ENCODE measurements at places on chromosomes 3 and 15.

DNA sequence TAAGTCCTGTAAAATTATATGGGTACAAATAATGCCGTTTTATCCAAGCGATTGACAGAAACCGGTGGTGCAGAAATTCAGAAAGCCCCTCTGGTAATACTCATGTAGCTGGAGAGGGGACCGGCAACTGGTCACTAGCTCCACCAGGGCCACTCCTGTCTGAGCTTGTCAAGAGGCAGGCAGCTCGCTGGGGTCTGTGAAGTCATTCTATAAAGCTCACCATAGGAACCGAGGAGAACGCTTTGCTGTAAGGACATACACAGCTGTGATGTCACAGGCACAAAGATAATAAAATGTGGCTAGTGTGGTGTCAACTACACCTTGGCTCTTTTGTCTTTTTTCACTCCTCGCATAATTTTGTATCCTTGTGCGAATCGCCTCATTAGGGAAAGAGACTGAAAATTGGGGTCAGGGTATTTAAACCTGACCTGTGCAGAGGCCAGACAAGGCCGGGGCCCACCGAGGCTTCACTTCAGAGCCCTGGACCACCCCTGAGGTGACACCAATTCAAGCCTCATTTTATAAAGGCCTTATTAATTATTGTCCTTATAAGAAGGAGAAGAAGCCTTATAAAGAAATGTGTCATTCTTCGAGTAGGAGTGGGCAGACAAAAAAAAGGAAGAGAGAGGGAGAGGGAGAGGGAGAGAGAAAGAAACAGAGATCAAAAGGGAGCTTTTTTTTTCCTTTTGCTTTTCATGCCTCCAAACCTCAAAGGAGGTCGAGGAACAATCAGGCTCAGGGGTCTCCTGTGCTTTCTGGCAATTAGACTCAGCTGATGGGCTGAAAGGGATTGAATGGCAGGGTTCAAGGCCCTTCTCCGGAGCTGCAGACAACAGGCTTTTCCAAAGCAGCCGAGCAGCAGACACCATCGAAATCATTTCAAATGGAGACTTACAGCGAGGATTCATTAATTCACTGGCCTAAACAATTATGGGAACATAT is 813.3 kb upstream of the ARRDC4 start:
- no peak for DNase-seq

- DNase-seq, result no peak
Observed at GRCh38 chr3:23928524-23928923, 11.6 kb downstream of the RPL15 start.

GRCh38 chr15:44712346-44713005 is 1.2 kb downstream of the B2M start:
- DNase-seq, result peak; percentile 74

DNA sequence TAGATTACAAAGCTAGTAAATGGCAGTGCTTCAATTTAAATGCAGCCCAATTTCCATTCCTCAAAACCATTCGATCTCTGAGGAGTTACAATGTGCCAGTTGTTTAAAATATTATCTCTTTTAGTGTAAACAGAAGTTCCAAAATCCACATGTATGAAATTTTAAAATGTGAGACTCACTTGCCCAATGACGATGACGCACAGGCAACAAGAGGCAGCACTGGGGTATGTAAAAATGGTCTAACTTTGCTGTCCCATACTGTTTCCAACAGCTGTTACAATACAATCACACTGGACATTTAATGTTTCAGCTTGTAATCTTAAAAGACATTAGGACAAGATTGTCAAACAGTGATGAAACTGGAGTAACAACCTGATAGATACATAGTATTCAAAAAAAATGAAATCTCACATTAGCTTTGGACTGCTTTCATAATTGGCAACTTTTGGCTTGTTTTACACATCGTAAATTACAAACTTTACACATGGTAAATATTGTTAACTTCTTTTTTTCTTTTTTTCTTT is 12.2 kb downstream of the SLTM start:
- DNase-seq, result no peak

DNA sequence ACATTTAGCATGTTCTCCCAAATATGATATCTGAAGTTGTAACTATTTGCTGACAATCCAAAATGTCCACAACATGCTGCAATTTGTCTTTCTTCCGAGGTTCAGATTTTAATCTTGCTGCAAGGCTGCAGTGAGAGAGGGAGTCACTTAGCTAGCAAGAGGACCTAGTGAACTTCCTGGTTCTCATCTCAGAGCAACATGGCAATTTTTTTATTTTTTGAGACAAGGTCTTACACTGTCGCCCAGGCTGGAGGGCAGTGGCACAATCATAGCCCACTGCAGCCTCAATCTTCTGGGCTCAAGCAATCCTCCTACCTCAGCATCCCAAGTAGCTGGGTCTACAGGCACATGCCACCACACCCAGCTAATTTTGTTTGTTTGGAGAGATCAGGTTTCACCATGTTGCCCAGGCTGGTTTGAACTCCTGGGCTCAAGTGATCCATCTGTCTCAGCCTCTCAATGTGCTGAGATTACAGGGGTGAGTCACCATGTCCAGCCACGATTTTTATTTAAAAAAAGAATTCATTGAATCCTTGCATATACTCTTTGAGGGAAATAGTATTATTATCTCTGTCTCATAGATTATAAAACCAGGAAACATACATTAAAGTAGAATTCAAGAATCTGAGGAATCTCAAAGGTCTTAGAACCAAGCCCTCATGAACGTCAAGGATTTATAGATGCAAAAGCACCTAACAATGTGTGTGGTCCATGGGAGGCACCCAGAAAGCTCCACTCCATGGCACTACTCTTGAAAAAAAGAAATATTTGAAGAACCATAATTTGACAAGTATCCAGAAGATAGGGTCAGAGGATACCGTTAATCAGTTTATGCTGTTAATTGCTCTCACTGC is 9.1 kb downstream of the HDC start:
- DNase-seq, result no peak

GRCh38 chr15:88249220-88249619 is 7.3 kb downstream of the NTRK3 start:
- DNase-seq, result no peak

DNA sequence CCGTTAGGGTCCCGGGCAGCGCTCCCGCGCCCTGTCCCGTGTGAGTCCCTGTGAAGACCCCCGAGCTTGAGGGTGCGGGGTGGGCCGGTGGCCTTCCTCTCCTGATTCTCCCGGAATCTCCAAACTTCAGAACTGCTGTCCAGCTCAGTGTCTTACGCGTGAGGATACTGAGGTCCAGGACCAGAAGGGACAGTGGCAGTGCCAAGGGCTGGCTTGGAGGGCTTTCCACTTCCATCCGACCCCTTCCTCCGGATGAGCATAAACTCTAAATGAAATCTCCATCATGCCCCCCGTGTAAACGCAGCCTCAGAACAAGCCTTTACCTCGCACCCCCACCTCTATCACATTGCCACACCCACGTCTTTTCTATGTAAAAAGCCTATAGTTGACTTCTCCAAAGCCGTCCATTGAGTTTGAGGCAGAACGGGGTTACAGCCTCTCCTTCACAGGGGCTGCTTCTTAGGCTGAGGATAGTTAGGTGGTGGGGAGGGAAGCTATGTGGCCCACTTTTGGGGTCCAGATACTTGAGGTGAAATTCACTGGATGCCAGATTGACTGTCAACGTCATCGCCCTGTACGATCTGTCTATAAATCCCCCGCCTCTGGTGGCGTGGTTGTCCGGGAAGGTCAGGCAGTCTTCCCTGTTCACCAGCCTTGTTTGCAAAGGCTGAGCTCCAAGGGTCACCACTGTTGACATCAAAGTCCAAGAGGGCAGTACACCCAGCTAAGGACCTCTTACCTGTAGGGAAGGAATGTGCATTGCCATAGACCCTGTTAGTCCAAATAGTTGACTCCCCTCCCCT is 1.1 kb downstream of the EDEM1 start:
- peak; percentile 65 for DNase-seq

DNA sequence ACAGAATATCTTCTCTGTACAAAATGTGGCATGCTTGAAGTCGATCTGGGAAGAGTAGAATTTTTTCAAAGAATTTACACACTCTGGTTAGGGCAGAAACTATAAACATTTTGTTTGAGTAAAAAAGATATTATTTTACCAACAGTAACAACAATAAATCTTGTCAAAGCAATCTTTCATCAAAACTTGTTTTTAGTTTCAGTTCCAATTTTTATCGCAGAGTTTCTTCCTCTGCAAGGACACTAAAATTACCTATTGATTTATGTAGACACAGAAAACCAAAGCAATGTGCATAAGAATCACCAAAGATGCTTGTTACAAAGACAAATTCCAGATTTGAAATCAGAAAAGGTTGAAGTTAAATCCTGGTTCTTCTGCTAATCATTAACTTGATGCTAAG is 61.9 kb downstream of the CGGBP1 start:
- no peak for DNase-seq

- DNase-seq, result no peak
Observed at GRCh38 chr15:100113351-100114080, 228.3 kb downstream of the ADAMTS17 start.

- no peak for DNase-seq
Observed at GRCh38 chr3:53169045-53169831, 8.2 kb downstream of the PRKCD start.

DNA sequence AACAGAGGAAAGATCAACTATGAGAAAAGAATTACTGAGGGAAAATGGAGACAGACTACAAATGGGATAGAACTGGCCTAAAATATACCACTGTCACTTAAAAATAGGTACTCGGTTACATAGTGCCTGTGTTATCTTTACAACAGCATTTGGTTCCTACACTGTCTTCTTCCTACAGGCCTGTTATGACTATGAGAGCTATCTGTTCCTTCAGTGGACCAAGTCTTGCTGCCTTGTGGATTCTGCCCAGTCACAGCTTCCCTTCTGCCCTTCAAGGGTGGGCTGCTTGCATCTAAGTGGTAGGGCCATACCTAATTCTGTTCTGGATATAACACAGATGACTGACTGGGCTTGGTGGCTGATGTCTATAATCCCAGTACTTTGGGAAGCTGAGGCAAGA is 13.8 kb upstream of the ARHGEF3 start:
- no peak for DNase-seq

GRCh38 chr3:17639257-17639656 is 103.2 kb downstream of the TBC1D5 start:
- no peak for DNase-seq

GRCh38 chr3:133115176-133115575 is 77.0 kb downstream of the TMEM108 start:
- no peak for DNase-seq

DNA sequence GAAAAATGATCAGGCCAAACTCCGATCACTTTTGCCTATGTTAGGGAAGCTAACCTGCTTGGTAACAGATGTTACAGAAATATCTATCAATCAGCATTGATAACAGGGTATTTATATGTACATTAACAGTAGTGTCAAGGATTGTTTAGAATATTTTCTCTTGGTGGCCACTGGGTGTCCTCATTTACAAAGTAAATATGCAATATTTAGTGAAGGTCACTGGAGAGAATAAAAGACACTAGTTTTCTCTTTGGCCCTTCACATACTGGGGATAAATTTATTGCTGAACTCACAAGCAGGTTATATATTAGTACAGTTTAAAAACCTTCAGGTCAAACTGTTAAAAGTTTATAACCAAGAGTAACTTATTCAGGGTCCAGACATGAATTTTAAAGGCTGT is 69.0 kb downstream of the TIGIT start:
- no peak for DNase-seq

GRCh38 chr3:35422836-35423601 is 216.3 kb upstream of the ARPP21 start:
- DNase-seq, result no peak

DNA sequence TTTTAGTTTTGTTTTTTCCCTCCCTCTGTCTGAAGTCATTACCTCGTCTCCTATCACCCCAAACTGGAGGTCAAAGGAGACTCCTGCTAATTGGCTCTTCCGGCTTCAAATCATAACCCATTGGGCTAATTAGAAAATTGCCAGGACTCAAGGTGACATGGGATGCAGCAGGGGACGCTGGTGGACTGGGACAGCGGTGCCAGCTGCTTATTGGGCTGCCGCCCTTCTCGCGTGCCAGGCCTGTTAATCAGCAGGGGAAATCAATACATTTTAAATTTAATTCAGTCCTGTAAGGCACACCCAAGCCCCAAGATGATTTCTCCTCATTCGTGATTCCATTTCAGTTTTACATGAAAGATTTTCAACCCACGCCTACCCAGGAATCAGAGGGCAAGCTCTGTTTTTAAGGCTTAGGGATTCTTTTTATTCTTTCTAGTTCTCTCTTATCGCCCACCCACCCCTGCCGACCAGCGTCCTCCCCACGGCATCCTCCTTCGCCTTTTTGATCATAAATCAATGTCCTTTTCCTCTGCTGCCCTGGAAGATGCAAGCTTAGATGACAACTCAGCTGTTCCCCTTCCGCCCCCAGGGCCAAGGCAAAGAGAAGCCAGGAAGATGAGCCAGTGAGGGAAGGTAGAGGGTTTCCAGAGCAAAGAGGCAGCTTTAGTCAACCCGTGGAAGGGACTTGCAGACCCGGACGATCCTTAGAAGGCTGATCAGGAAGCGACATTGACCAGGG is 329.6 kb downstream of the UACA start:
- no peak for DNase-seq

GRCh38 chr15:89836267-89837133 is 21.8 kb upstream of the ANPEP start:
- DNase-seq, result no peak

- no peak for DNase-seq
Observed at GRCh38 chr3:96410006-96410730, 404.2 kb upstream of the EPHA6 start.

DNA sequence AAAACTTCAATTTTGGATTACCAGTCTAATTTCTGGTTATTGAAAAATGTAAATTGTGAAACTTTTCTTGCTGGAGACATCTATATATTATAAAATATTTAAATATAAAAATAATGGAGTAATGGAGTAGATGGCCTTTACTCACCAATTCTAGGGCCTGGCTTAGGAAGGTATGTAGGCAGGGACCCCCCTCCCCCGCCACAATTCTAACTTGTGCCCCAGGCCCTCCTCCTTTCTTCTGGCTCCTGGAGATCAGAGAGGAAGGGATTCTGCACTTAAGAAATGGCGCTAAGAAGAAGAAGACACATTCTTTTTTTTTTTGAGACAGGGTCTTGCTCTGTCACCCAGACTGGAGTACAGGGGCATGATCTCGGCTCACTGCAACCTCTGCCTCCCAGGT is 49.5 kb downstream of the CGNL1 start:
- no peak for DNase-seq

- no peak for DNase-seq
Observed at GRCh38 chr15:80562846-80563245, 132.3 kb upstream of the ABHD17C start.

DNA sequence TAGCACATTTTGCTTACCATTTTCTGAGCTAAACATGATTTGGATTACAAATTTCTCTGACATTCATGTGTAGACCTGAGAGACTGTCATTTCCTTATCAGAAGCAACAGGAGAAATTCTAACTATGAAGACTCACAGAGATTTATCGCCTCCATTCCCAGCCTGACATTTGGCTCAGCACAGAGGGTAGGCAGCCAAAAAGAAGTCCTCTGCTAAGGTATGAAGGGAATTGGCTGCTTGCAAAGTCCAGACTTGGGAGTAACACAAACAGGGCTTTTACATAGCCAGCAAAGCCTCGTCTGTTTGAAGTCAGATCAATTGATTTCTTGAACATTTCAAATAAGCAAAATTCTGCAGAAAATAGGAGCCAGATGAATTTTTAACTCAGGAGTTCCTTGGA is 57.0 kb upstream of the CMSS1 start:
- no peak for DNase-seq

- DNase-seq, result no peak
Observed at GRCh38 chr3:108221393-108221792, 831 bp downstream of the IFT57 start.

All from activated CD4-positive, alpha-beta memory T cell treated with anti-CD3 and anti-CD28 coated beads, Interleukin-2, amount 10 ng/mL, durations not matched to agents 7 days and 5 days (primary cell).